ENCODE measurements at places on chromosomes 7 and 10. TPM values are rescaled to one million over a fixed set of nuclear protein-coding genes. Genes with fewer than 3 reads are reported as not detected.

Gene PDK4
- 0.12 TPM for total RNA-seq

Gene CADPS2
- total RNA-seq = 21.6 TPM

Gene RPEL1
- total RNA-seq = under 0.01 TPM

Gene GRM3
- total RNA-seq = not detected

Gene FXYD4
- total RNA-seq = not detected

Gene TLX1
- total RNA-seq = not detected

Gene RNF148
- 0.66 TPM for total RNA-seq

Gene SORCS1
- total RNA-seq = not detected

Gene CDK1
- total RNA-seq = 98.9 TPM

Gene JAZF1
- 21.4 TPM for total RNA-seq

Gene MOGAT3
- total RNA-seq = not detected

Gene NKX1-2
- not detected for total RNA-seq

Gene CALML5
- not detected for total RNA-seq

Gene MKX
- total RNA-seq = 11.6 TPM

Gene SMARCD3
- 35.7 TPM for total RNA-seq

Gene HOGA1
- total RNA-seq = 0.50 TPM

Gene BZW2
- 65.5 TPM for total RNA-seq

Gene MAP3K8
- 4.5 TPM for total RNA-seq

Gene IGFBP3
- 33.4 TPM for total RNA-seq

Gene VENTX
- total RNA-seq = not detected

Gene PTTG1IP2
- not detected for total RNA-seq

Gene ABHD11
- total RNA-seq = 37.1 TPM

Gene CPA1
- not detected for total RNA-seq

Gene IFIT1B
- not detected for total RNA-seq

Gene ASNS
- 79.1 TPM for total RNA-seq

Gene PLXNA4
- 1.2 TPM for total RNA-seq

Gene MYOZ1
- total RNA-seq = not detected

Gene PON3
- total RNA-seq = 0.11 TPM

Gene TMEM26
- 0.50 TPM for total RNA-seq

Gene FEZF1
- not detected for total RNA-seq

Gene NET1
- total RNA-seq = 24.0 TPM

Gene AGMO
- not detected for total RNA-seq

Gene MDFIC
- total RNA-seq = 56.2 TPM

Gene CPA2
- total RNA-seq = not detected

All from uterine smooth muscle cell (primary cell).